Omental fat pad (tissue), 4 donors: ENCODE measurements at places on chromosomes 5 and 9.

GRCh38 chr9:78973907-78974306, 597.9 kb upstream of the TLE4 start:
- no peak for DNase-seq

GRCh38 chr5:36704131-36704530, 97.7 kb downstream of the SLC1A3 start:
- no peak for DNase-seq

DNA sequence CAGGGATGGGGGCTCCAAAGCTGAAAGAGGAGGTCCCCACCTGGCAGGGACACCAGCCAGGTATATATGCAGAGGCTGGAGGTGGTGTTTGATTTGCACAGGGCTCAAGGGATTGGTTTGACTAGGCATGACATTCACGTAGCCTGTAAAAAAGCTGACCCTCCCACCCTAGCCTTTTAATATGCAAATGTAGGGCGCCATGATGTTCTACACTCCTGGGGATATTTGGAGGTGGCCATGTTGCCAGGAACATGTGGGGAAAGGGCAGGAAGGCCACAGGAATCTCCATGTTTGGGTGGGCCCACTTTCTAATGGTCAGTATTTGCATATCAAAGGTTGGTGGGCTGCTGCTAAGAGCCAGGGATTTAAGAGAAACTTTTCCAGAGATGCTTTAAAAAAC, 12.0 kb upstream of the THG1L start:
- DNase-seq, result no peak

GRCh38 chr5:116507941-116508655, 66.5 kb downstream of the SEMA6A start:
- no peak for DNase-seq

DNA sequence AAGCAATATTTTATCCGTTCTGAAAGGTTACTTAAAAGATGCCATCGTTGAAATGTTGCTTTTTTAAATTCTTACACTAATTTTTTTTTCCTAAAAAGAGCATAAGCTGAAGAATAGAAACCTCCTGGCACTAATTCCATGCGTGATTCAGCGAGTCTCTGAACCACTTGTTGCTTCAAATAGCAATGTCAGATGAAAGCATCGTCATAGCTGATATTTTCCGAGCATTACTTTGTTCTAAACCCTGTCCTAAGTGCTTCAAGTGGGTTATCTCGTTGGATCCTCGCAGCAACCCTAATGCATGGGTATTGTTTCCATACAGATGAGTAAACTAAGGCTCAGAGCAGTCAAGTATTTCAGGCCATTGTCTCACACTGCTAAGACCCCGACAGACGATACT, 79.7 kb downstream of the CDH6 start:
- DNase-seq, result no peak

GRCh38 chr5:143641549-143642355, 170.2 kb upstream of the HMHB1 start:
- no peak for DNase-seq

DNA sequence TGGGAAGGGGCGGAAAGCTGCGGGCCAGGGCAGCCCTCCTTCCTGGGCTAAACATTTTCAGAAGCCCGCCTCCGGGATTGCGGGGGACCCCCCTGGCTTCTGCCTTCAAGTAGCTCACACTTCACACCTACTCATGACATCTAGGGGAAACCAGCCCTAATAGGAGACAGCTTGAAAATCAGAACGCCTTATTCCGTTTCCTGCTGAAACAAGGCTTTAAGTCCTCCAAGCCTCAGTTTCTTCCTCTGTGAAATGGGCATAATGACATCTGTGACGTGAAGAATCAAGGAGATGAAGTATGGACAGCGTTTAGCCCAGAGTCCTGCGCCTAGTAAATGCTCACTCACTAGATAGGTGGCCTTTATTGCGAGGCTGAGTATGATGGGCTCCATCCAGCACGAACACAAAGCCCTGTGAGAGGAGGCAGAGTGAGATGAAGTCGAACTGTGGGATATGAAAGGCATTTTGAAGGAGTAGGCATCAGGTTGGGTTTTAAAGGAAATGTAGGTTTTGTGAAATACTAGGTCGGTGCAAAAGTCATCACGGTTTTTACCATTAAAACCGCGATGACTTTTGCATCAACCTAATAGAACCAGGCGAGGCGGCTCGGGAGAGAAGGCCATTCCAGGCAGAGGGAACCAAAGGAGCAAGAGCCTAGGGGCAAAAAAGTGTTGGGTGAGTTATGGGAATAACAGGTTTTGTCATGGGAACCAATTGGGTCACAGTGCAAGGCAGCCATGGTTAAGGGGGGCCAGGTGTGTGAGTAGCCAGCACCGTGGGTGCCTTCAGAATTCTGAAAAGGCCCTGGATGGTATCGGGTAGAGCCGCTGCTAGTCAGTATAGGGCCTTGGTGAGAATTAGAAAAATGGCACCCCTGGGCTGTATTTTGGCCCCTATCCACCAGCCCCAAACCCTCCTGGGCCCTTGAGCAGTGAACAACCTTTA, 1.0 kb upstream of the TSC1 start:
- DNase-seq, result no peak

DNA sequence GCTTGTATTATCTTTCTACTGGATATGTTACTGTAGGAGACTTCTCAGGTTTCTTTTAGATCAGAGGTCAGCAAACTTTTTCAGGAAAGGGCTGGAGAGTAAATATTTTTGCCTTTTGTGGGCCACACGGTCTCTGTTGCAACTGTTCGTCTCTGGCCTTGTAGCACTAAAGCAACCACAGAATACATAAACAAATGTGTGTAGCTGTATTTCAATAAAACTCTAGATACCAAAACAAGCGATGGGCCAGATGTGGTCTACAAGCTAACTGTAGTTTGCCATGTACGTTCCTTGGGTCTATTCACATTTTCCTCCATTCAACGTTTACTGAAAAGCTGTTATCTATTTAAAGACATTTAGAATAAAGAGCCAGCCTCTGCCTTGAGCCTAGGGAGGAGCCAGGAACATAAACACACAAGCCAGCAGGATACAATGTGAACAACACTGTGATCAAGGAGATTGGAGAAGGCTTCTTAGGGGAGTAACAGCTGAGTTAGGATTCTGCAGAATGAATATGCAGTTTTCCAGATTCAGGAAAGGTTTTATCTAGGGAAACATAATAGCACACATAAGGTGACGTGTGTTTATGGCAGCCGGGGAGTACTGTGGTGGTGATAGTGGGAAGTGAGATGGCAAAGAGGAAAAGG, 33.0 kb upstream of the HOMER1 start:
- no peak for DNase-seq

- no peak for DNase-seq
Measured at GRCh38 chr9:33331377-33331891, 41.1 kb downstream of the NFX1 start.

DNA sequence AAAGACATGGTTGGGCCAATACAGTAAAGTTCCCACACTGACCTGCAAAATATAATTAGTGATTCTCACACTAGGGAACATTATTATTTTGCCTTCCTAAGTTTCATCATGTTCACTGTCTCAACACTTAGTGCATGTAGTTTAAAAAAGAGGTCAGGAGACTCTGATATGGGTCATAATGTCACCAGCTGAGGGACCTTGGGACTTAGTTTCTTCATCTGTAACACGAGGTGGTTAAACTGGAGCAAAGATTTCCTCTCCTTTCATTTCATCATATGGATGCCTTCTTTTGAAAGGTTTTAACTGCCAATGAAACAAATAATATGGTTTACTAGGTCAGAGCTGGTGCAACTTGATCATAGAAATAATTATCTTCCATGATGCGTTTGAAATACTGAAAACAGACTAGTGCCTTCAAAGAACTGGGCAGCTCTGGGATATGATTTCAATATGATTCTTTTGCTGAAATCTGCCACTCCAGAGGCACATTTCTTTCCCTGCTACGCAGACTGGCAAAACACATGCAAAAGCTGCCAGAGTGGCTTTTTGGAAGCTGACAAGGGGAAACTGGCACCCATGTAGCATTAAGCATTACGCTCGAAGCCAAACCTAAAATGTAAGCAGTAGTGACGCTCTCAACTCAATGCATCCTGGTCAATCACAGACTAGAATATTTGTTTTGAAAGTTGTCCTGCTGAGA, 20.8 kb downstream of the RETREG1 start:
- DNase-seq, result no peak

- DNase-seq, result no peak
Measured at GRCh38 chr5:52808316-52808901, 20.7 kb downstream of the ITGA1 start.

DNA sequence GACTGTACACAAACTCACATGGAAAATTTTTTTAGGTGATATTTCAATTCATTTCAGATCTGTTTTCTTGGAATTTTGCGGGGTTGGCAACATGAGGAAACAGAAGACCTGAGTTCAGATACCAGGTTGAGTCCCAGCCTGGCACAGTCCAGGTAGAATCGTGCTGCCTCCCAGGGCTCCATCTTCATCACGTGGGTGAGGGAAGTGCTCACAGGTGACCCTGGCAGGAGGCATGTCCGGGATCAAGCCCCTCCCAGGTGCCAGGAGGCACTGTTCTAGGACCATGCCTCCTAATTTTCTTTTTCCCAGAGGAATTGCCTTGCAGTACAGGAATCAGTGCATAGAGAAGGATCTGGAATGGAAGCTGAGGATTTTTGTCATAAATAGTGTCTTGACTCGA, 318.3 kb upstream of the IRX4 start:
- no peak for DNase-seq

DNA sequence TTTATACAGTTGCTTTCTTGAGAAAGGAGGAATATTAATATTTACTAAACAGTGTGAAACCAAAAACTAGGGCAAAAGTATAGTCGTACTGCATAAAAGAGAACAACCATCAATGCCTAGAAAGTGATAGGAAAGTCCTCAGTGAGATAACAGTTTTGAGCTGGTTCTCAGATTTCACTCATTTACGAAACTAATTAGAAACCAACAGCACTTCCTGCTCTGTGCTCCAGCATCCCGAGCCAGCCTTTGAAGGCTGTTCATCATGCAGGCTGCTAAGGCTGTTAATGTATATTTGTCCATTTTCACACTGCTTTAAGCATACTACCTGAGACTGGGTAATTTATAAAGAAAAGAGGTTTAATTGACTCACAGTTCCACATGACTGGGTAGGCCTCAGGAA, 2039.9 kb downstream of the EFNA5 start:
- DNase-seq, result no peak

DNA sequence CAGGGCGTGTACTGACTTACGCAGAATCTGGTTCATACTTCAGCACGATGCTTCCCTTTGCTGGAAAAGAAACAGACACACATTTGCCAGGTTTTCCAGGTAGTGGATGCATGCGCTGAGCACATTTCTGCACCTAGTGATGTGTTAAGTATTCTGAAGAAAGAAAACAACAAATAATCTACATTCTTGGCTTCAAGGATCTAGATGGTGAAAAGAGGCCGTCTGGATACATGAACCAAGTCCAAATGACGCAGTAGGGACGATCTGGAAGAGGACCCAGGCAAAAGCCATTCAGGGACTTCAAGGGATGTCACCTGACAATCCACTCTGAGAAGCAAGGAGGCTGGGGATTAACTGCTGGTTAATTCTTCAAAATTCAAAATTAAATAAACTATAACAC, 30.4 kb downstream of the NSUN2 start:
- DNase-seq, result no peak

- DNase-seq, result no peak
Measured at GRCh38 chr9:96483733-96484390, 33.9 kb downstream of the HABP4 start.

DNA sequence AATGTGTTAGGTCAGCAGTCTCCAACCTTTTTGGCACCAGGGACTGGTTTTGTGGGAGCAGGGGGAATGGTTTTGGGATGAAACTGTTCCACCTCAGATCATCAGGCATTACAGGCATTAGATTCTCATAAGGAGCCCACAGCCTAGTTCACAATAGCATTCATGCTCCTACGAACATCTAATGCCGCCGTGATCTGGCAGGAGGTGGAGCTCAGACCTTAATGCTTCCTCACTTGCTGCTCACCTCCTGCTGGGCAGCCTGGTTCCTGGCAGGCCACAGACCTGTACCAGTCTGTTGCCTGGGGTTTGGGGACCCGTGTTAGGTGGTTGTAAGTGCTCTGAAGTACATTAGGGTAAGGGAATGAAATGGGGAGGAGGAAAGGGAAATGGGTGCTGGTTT, 9.7 kb upstream of the CTNNA1 start:
- DNase-seq, result no peak

GRCh38 chr9:69193685-69194032, 19.6 kb downstream of the TJP2 start:
- no peak for DNase-seq
